ENCODE measurements at places on chromosomes 7 and 10. TPM values are rescaled to one million over a fixed set of nuclear protein-coding genes. Genes with fewer than 3 reads are reported as not detected.

- peak; percentile 72 for DNase-seq
Observed at GRCh38 chr10:99917963-99918825, 91.6 kb downstream of the DNMBP start.

DNA sequence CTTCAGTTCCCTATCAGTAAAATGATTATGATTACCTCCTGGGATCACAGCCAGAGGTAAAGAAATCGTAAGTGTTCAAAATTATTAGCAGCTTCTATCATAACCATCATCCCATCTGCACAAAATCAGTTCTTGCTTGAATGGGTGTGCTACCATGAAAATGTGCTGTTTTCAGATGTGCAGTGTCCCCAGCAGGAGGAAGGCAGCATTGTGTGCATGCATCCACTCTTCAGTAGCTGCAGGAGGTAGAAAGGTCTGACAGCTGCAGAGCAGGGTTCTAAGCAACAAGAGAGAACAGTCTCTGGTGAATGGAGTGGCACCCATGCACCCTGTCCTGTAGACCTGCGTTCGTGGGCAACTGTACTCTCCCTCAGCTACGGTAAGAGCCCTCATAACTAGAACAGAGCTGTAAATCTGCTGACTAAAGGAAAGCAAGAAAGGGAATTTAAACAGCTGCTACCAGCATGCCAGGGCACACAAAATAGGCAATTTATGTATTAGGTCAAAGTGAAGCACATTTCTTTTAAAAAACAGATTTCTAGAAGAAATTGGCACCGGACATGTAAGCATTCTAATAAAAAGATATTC is 21.2 kb downstream of the VSTM2A start:
- DNase-seq, result no peak

DNA sequence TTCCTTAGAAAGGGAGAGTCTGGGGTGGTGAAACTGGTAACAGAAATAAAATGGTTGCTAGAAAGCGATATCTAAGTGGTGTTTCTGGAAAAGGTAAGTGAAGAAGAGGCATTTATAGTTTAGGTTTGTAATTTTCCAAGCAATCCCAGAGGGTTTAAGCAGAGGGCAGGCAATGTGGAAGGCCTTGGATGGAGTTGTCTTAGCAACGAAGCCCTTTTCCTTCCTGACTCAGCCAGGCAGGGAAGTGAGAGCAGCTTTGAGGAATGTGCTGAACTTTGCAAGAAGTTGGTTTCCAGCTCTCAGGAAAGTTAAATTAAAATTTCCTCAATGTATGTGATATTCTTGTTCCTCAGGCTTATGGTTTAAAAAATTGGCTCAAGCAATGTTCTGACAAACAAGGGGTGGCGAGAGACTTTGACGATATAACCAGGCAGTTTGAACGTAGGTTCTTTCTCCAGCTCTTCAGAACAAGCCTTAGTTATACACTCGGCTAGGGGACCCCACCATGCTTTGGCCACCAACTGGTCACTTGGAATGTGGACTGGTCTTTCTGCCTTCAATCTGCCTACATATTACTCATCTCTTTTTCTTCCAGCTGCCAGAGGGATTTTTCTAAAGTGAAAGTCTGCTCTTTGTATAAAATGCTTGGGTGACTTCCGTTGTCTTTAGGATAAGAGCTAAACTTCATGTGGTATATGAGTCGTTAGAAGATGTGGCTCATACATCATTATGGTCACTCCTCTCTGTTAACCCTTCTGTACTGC is 66.9 kb upstream of the SLC25A13 start:
- peak; percentile 87 for DNase-seq

- DNase-seq, result no peak
Observed at GRCh38 chr10:7478727-7479457, 68.1 kb upstream of the SFMBT2 start.

DNA sequence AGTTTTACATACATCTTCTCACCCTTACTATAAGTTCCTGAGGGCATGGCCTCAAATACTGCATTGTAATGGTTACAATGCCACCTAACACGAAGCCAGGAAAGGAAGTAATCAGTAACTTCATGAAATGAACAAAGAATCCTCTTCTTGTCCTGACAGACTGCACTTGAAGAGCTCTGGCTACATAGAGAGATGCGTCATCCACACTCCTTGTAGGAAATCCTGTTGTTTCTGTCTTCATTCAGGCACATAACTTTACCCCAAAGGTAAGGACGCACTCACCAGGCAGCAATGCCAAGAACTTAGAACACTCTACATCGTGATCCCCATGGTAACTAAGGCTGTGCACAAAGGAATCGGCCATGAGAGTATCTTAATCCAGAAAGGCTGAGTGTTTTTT is 80.3 kb upstream of the ARID5B start:
- peak; percentile 86 for DNase-seq

- no peak for DNase-seq
Observed at GRCh38 chr7:107051376-107051775, 6.9 kb downstream of the PRKAR2B start.

- DNase-seq, result no peak
Observed at GRCh38 chr7:55651057-55651456, 78.8 kb upstream of the VOPP1 start.

The LIPA gene
- 72.3 TPM for total RNA-seq

The GPR158 gene
- 0.33 TPM for total RNA-seq
